NCI-H748 treated with DMSO at 0.1 percent for 48 hours (cell line): ENCODE measurements at places on chromosomes 2 and 18.

- DNase-seq: no peak
Measured at GRCh38 chr2:171128461-171128860, 32.2 kb downstream of the TLK1 start.

DNA sequence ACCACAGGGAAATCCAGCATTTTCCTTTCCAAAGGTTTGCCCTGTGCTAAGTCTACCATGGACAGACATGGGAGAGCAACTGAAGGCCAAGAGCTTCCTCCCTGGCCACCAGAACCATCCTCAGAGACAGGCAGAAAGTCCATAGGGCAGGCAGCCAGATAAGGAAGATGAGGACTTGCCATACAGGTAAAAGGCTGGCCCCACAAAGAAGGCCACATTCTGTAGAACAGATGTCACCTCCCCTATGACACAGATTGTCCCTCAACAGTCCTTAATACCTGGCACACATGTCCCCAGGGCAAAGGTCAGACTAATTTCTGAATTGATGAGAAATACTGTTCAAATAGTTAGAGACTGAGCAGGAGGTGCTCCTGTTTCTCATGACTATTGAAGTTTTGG is 52.0 kb downstream of the FECH start:
- DNase-seq: no peak

GRCh38 chr2:171882089-171882769 is 11.8 kb downstream of the SLC25A12 start:
- no peak for DNase-seq

DNA sequence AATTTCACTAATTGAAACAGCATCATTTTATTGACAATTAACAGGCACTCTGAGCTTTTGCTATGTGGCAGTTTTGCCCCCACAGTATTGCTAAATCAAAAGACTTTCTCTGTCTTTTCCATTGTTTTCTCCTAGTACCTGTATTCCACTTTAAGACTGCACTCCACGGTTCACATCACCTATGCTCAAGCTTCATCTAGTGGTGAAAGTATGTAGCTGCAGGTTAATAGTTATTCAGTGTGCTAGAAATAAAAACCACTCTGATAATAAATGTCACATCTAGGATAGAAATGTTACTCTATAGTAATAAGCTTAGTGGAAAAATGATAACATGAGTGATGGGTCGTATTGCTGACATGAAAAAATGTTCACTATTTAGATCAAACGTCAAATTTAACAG is 24.6 kb downstream of the ARL6IP6 start:
- DNase-seq: peak; percentile 6

DNA sequence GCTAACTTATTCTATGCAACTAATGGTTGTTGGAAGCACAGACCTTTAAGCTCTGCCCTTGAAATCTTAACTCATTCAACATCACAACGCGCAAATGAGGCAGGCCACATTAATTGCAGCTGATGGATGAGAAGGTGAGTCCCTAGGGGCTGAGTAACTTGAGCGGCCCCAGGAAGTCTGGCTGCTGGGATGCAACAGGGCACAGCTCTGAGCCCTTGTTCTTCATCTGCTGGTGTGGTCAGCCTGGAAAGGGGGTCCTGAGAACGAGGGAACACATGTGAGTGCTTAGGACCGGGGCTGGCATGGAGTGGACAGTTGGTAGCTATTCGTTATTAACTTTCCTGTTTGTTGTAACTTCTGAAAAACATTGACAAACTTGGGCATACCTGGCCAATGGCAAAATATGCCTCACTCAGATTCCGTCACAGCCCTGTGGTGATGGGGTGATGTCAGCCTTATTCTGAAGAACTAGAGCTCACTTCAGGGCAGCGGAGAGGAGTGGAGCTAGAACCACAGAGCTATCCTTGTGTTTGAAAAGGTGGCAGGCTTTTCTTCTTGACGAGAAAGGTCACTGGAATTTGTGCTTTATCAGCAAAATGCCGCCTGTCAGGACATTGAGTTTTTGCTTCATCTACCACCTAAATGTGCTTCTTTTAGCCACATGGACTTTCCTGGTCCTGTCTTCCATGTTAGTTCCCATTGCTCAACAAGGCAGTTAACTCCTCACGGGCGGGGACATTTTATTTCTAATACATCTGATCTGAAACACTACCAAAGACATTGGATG is 145.9 kb upstream of the FHL2 start:
- DNase-seq: no peak

- no peak for DNase-seq
Measured at GRCh38 chr2:73142937-73143336, 30.2 kb upstream of the RAB11FIP5 start.

GRCh38 chr18:56268952-56269351 is 369.4 kb downstream of the TXNL1 start:
- no peak for DNase-seq

DNA sequence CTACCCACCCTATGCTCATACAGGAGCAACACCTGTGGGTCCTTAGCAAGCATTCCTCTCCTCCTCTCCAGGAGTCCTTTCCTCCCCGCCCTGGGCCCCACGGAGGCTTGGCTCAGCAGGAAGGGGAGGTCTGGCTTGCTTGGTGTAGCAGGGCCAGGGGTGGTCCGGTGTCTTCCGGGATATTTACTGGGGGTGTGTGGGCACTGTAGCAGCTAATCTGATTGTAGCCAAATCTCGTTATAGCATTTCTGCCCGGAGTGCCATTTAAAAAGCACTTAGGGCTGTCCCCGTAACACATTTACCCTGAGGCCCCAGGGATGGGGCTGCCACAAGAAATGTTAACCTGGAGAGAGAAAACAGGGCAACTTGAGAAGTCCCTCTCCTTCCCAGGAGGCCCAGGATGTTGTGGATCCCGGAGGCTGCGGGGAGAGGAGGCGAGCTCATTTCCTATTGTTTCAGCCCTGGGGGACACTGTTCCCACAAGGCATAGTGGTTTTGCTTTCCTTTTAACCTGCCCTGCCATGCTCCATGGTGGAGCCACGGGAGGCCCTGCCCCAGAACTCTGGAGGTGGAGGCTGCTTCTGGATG is 134.5 kb downstream of the CLIP4 start:
- DNase-seq: no peak

GRCh38 chr2:64941801-64942200 is 47.4 kb upstream of the SLC1A4 start:
- no peak for DNase-seq
